Effector memory CD4-positive, alpha-beta T cell (primary cell): ENCODE measurements at places on chromosomes 11 and 22.

GRCh38 chr11:118646393-118646792, 33.1 kb downstream of the TREH start:
- no peak for DNase-seq

GRCh38 chr11:99281331-99281730, 260.6 kb downstream of the CNTN5 start:
- no peak for DNase-seq

DNA sequence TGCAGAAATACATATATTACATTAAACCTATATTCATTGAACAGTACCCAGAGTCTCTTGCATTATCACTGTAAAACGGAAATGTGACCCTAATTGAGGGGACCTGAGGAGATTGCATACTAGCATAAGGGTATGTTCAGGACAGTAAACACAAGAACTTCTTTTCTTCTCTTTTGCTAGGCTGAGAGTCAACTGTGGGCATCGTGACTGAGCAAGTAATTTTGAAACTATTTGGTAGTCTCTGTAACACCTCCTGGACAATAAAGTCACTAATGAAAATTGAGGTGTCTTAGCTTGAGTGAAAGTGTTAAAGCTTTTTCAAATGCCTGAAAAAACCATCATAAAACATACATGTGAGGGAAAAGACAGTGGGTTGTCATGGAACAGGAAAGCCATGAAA, 90.9 kb downstream of the PDHX start:
- DNase-seq: no peak

DNA sequence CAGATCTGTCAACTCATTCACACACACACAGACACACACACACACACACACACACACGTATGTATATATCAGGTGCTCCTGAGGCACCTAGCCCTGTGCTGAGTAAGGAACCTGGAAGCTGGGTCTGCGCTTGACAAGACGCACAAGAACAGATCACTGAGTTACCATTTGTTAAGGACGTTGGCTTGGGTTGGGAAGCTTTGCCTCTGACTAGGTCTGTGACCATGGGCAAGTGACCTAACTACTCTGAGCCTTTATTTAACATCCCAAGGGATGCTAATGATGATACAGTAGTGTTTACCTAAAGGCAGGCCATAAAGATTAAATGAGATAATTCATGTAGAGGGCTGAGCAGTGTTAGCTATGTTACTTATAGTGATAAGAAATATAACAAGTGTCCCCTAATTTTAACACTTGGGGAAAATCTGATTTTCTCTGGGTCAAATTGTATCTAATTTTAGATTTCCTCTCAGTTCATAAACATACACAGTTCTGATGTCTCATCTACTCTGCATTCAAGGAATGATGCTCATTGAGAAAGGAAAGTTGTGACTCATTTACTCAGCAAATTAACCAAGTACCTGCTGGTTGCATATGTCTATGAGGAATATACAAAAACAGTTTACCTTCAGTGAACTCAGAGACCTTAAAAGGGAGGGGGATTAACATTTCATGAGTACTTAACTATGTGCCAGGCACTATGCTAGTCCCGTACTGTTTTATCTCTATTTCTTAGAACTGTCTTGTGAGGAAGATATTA, 13.6 kb downstream of the RNF185 start:
- DNase-seq: no peak

DNA sequence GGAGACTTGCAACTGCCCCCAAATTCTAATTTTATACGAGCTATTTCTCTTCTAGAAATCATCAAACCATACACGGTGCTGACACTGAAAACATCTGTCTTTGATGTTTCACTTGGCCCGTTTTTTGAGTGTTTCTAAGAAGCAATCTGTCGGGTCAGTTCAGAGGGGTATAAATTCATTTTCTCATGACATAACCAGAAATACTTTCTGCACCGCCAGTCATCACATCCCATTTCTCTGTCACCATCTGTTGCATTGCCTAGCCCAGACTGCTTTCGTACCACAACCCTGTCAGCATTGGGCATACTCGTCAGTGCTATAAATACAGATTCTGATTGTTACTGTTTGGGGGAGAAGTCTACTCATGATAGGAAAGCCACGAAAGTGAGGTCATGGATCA, 63.1 kb upstream of the CCDC90B start:
- DNase-seq: no peak

- DNase-seq: no peak
These were observed 72.1 kb upstream of the TENM4 start for GRCh38 chr11:79512706-79513469.

DNA sequence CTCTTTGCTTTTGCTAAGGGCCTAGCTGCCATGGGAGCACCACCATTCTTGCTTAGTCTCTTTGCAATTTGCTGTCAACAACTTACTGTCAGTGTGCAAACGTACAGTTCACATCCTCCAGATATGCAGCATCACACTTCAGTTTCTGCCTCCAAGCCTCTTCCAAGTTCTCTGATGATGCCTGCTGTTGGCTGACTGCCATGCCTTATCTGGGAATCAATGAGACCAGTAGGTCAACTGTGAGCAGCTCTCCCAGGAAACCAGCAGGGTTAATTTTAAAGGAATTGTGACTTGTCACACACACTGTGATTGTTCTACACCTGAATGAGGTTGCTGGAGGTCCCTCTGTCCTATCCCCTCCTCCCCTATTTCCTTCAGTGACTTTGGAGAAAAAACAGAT, 56.0 kb downstream of the COPB1 start:
- DNase-seq: no peak

DNA sequence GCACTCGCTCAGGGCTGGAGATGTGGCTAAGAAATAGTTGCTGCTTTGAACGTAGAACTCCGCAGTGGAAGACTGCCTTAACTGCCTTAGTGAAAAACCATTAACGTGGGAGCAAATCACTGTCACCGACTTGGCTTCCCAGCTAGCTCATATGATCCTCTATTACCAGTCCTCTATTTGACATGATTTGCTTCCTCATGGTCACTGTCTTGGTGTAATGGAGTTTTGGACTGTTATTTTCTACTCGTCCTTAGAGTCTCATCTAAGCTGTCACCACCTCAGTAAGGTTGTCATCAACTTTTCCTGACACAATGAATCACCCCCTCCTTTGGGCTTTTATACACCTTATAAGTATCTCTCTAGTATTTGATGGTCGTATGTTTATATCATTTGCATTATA, 167.1 kb upstream of the NARS2 start:
- DNase-seq: no peak

- DNase-seq: no peak
These were observed 639.4 kb upstream of the FAT3 start for GRCh38 chr11:91585035-91585801.

- DNase-seq: no peak
These were observed 462.9 kb downstream of the TBC1D22A start for GRCh38 chr22:47225080-47225930.

- no peak for DNase-seq
These were observed 3.7 kb upstream of the RELT start for GRCh38 chr11:73372375-73372993.

GRCh38 chr11:120830085-120830620, 193.7 kb upstream of the TBCEL start:
- DNase-seq: no peak

DNA sequence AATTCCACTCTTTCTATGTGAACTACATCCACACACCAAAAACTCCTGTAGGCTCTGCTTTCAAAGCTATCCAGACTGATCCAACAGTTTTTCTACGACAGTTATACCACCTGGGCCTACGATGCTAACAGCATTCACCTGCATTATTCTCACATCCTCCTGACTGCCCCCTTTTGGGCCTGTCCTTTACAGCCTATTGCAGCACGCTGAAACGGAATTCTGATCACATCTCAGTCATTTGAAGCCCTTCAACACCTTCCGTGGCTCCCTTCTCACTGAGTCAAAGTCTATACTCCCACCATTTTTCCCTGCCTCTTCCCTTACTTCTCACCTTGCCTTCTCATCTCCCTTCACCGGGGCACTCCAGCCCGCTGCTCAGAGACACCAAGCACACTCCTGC, 791.3 kb upstream of the KIRREL3 start:
- no peak for DNase-seq

GRCh38 chr11:76589477-76589876, 81.1 kb downstream of the LRRC32 start:
- no peak for DNase-seq

- no peak for DNase-seq
These were observed 46.2 kb downstream of the C11orf71 start for GRCh38 chr11:114354076-114354475.

DNA sequence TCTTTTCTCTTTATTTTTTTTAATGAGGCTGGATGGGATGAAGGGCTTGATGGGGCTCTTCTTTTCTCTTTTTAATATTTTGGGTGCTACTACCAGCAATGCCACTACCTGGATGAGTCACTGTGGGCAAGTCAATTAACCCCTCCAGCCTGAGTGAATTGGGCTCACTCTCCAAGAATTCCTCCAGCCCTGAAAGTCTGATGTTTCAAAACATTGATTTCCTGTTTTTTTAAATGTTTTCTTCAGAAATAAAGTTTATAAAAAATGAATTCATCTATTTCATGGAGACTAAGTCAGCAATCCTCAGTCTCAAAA, 812 bp upstream of the OR5A2 start:
- DNase-seq: no peak

DNA sequence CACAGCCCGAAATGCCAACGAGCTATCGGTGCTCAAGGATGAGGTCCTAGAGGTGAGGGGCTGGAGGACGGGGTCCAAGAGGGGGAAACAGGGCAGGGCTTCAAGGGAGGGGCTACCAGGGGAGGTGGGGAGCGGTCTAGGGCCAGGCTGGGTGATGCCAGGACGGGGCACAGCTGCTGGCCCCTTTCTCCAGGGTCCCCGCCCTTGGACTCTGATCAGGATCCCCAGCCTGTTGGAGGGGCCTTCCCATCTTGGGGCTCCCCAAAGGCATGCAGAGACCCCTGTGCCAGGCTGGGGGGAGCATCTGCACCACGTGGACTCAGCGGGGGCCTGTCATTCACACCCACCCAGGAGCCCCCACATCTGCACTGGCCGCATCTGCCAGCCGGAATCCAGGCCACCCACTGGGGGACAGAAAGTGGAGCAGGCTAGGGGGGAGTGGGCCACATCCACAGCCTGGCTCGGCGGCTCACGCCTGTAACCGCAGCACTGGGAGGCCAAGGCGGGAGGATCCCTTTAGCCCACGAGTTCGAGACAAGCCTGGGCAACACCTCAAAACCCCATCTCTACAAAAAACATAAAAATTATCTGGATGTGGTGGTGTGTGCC, 18.9 kb downstream of the EPS8L2 start:
- no peak for DNase-seq

DNA sequence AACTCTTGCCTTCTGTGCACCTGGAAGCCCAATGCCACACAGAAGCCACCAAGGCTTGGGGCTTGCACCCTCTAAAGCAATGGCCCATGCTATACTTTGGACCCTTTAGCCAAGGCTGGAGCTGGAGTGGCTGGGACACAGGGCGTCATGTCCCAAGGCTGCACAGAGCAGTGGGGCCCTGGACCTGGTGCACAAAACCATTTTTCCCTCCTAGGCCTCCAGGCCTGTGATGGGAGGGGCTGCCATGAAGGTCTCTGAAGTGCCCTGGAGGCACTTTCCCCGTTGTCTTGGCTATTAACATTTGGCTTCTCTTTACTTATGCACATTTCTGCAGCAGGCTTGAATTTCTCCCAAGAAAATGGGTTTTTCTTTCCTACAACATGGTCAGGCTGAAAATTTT, 20.6 kb upstream of the TMEM45B start:
- no peak for DNase-seq

DNA sequence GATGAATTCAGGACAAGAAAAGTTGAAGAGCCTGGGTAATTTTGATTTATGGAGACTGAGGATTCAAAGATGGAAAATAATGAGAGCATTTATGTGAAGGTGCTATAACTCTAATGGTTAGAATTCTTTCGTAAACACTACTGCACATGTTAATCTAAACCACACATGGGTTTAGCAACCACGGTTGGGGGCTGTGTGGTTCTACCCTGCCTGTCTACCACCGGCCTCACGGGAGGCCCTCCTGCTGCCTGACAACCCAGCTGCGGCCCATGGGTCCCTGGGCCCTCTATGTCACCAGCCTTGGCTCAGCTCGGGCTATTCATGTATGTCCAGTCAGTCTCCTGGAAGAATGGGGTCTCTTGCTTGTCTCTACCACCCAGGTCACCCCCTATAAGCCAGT, 68.5 kb upstream of the ARFGAP3 start:
- DNase-seq: no peak

GRCh38 chr22:22882033-22882717, 5.4 kb upstream of the IGLL5 start:
- DNase-seq: no peak

DNA sequence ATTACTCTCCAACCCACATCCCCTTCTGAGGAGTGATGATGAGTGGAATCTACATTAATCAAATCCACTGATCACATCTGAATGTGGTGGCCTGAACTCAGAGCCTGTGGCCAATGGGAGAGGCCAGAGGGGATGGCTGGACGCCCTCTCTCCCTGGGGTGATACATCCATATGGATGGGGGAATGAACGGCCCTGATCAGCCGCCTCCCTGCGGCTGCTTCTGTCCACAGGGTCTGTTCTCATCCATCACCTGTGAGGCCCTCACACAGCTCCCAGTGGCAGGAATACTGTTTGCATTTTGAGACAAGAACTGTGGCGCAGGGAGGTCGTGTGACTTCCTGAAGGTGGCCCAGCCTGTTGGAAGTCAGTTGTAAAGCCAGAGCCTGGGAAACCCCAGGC, 78.3 kb upstream of the SHISAL1 start:
- no peak for DNase-seq

- DNase-seq: no peak
These were observed 1413.0 kb downstream of the BRD1 start for GRCh38 chr22:48414651-48415050.

DNA sequence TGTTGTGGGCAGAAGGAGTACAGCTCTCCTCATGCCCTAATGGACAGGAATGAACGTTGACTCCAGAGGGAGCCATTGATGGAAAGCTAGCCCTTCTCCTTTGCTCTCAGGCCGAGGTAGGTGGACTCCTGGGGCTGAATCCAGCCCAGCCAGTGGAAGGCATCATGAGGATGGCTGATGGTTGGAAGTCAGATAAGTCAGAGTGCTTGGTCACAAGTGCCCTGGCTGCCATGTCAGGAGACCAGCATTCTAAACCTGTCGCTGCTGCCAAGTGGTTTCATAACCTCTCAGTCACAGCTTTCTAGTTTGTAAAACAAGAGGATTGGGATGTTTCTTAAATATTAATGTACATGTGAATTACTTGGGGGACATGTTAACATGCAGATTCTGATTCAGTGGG, 32.3 kb downstream of the PIWIL4 start:
- DNase-seq: no peak

- DNase-seq: no peak
These were observed 541.9 kb upstream of the CCDC90B start for GRCh38 chr11:83827940-83828554.

DNA sequence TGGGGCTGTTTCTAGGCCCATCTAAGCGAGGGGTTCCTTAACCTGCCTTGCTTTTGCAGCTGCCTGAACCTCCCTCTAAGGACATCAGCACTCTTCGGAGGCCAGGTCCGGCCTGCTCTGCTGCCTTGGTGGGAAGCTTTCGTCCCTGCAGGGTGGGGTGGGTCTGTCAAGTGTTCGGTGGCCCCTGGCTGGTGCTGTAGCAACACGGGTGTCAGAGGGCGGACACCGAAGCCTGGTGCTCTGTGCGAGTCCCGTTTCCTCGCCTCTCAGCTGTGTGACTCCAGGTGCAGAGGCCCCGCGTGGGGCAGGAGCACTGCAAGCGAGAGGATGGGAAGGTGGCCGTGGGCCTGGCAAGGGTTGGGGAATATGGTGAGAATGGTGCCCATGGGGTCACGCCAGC, 64.6 kb downstream of the CDKN1C start:
- no peak for DNase-seq
